ENCODE measurements at places on chromosomes 2 and 18. TPM values are rescaled to one million over a fixed set of nuclear protein-coding genes. Genes with fewer than 3 reads are reported as not detected.

- DNase-seq: no peak
Observed at GRCh38 chr2:129673234-129673633, 306.2 kb upstream of the RAB6C start.

GRCh38 chr2:44136252-44136651 lies 32.4 kb upstream of the PPM1B start:
- no peak for DNase-seq

GRCh38 chr18:35786365-35787042 lies 186.0 kb upstream of the RMP24 start:
- no peak for DNase-seq

- DNase-seq: no peak
Observed at GRCh38 chr2:121130301-121130850, 154.6 kb downstream of the TFCP2L1 start.

GRCh38 chr2:188677142-188677541 lies 297.0 kb upstream of the COL3A1 start:
- no peak for DNase-seq

GRCh38 chr18:48640566-48641270 lies 101.9 kb downstream of the CTIF start:
- peak; percentile 69 for DNase-seq

GRCh38 chr2:27136751-27137150 lies 2.3 kb upstream of the PREB start:
- no peak for DNase-seq

GRCh38 chr18:14769381-14769780 lies 21.4 kb downstream of the ANKRD30B start:
- DNase-seq: no peak

DNA sequence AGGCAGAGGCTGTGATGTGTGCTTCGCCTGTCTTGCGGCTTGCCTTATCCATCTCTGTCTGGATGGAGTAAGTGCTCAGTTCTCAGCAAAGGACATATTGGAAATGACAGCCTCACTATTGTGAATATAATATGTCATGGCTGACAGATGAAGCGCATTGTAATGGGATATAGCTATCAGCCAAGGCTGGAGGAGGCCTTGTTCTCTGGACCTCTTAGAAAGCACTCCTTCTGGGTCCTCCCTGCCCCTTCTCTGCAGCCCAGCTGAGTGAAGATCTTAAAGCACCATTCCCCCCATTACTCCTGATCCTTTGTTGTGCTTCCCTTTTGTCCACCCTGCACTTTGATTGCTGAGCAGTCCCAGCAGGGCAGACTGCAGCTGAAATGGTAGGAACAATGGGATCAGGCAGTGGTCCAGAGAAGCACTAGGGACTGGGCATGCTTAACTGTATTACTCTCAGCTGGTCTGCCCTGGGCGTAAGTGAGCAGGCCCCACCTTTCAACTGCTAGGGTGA lies 265.3 kb downstream of the SETBP1 start:
- no peak for DNase-seq

- peak; percentile 16 for DNase-seq
Observed at GRCh38 chr2:63000801-63001200, 49.8 kb upstream of the OTX1 start.

GRCh38 chr2:186771395-186771794 lies 77.5 kb downstream of the FAM171B start:
- no peak for DNase-seq

GRCh38 chr2:106205488-106205887 lies 11.4 kb upstream of the UXS1 start:
- no peak for DNase-seq

- no peak for DNase-seq
Observed at GRCh38 chr2:99473518-99474083, 16.2 kb downstream of the REV1 start.

- no peak for DNase-seq
Observed at GRCh38 chr2:9211496-9211895, 4.9 kb downstream of the ASAP2 start.

DNA sequence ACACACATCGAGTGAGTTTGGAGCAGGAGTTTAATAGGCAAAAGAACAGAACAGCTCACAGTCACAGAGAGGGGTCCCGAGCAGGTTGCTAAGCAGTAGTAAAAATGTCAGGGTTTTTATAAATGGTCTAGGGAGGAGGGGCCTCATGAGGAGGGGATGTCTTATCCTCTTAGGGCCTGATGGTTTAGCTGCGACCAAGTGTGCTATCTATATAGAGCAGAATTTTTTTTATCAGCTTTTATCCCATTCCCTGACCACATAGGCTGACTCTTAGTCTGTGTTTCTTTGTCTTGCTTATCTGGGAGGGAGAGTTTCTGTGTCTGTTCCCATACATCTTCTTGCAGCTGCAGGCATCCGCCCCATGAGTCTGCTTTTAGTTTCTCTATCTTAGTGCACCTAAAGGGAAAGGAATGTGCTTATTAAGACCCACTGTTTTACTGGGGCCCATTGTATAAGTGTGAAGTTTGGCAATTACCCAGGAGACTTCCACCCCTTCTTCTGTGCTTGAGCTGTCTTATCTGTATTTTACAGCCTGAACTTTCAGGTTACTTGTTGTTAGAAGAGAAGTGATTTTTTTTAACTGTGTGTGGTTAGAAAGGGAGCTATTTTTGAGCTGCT lies 30.4 kb upstream of the GMCL1 start:
- peak; percentile 48 for DNase-seq

DNA sequence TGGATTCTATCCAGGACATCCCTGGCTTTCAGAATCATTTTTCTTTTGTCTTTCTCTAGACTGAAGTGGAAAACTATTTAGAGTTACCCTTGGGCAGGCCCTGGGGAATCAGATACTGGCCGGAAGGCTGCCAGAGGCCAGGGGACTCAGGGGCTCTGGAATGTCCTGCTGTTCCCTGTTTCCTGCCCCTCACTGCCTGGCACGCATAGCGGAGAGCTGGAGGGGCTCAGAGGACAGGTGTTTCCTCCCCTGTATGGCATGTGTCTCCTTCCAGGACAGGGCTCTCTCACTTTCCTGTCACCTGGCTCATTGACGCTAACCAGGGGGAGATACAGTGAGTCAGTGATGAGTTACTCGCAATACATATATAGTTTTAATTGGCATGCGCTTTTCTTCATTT lies 38.8 kb downstream of the DYSF start:
- peak; percentile 100 for DNase-seq

DNA sequence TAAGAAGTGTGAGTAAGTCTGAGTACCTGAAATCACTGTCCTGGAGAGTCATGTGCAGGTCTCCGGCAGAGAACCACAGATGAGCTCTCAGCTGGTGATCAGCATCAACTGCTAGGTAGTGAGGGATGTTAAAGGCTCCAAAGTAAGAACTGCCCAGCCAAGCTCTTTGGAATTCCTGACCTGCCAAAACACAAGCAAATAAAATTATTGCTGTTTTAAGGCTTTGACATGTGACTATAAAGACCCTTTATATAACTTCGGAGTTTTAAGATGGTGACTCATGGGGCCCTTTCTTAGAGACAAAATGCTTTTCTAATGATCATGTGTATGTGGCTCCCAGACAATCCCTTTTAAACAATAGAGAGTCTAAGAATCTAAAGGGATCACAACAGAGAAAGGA lies 855.7 kb downstream of the TRIB2 start:
- no peak for DNase-seq

DNA sequence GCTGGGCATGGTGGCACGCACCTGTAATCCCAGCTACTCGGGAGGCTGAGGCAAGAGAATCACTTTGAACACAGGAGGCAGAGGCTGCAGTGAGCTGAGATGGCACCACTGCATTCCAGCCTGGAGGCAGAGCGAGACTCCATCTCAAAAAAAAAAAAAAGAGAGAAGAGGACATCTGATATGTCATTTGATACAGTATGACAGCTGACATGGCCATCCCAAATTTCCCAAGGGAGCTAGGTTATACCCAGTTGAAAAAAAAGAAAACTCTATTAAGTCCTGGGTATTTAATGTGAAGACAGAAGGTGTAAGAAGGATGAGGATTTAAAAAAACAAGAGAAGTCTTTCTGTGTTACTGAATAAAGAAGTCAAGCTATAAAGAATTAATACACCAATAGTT lies 23.3 kb downstream of the CLASP1 start:
- DNase-seq: no peak

DNA sequence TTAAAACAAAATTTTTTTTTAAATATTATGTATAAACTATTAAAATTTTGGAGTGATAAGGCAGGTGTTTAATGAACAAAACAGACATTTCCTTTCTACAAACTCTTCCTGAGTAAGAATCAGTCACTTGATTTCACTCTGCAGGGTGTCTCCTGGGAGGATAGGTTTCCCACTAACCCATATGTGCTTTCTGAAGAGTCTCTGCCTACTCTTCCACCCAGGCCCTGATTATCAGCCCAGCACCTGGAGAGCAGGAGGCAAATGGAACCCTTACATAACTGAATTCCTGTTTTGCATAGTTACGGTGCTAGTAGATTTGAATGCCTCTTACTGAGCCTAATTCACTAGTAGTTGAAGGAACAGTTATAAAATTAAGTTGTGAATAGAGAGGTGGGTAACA lies 1718.6 kb downstream of the SUCLG1 start:
- no peak for DNase-seq

DNA sequence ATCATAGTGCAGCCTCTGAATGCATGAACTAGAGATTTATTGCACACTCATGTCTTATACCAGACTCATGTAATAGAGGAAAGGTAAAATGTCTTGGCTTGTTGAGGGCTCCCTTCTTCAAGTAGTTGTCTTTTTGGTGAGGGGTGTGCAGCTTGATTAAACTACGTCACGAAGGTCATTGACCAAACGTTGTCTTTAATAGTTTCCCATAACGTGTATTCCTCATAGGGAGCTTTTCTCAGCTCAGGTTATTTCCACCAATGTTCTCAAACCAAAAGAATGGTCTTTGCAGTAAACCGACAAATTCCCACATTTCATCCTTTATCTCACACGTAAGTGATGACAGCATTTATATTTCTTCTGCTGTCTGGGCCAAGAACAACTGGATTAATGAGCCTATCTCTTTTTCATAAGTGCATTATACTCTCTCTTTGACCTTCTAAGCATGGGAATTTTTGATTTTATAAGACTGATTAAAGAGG lies 547.7 kb upstream of the ZEB2 start:
- DNase-seq: no peak

GRCh38 chr2:65450393-65450792 lies 18.0 kb upstream of the SPRED2 start:
- DNase-seq: no peak

DNA sequence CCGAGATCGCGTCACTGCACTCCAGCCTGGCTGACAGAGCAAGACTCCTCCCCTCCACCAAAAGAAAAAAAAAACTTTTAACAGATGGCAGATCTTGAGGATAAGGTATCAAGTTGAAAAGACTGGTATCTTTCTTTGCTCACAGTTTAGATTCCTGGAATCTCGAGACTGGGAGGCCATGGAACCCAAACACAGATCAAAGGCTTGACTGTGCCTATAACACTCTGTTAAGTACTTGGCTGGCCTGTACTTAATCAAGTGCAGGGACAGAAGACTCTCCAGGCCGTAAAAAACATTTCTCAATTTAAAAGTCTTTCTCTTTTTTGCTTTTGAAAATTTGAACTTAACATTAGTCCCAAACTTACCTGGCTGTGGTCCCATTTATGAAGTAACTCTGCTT lies 107.1 kb upstream of the ZNF516 start:
- DNase-seq: no peak

Gene TBR1
- under 0.01 TPM for total RNA-seq

Gene BCL11A
- 0.64 TPM for total RNA-seq

Gene MDH1
- total RNA-seq: 104 TPM

Gene SMPD4
- 10.4 TPM for total RNA-seq

Gene ZNF532
- 33.1 TPM for total RNA-seq

Data from dermis microvascular lymphatic vessel endothelial cell (primary cell).